Pericardium fibroblast (primary cell): ENCODE measurements at places on chromosomes 11 and 22. TPM values are rescaled to one million over a fixed set of nuclear protein-coding genes. Genes with fewer than 3 reads are reported as not detected.

Gene ANO9
- not detected in 2 replicates for total RNA-seq

Gene RAB3IL1
- 28.1 and 28.5 TPM in 2 replicates for total RNA-seq

Gene STK33
- 0.43 and 1.4 TPM in 2 replicates for total RNA-seq

Gene OR2AT4
- total RNA-seq: not detected in 2 replicates

Gene KLHL35
- total RNA-seq: 1.0 and 4.7 TPM in 2 replicates

Gene FJX1
- total RNA-seq: 16.3 and 44.0 TPM in 2 replicates

Gene GRIK4
- total RNA-seq: not detected in 2 replicates

Gene APOBEC3F
- 1.5 and 8.9 TPM in 2 replicates for total RNA-seq

Gene TRIM6
- 4.0 and 9.2 TPM in 2 replicates for total RNA-seq

Gene MDK
- 62.3 and 127 TPM in 2 replicates for total RNA-seq

Gene C11orf98
- 24.9 and 34.9 TPM in 2 replicates for total RNA-seq

Gene KCNJ1
- not detected in 2 replicates for total RNA-seq

Gene POU2AF2
- total RNA-seq: not detected in 2 replicates

Gene COPB1
- total RNA-seq: 145 and 170 TPM in 2 replicates

Gene GCAT
- total RNA-seq: 32.4 and 40.8 TPM in 2 replicates

Gene GAL3ST1
- 0.12 TPM in 1 of 2 replicates, not detected in the other for total RNA-seq

Gene SCN3B
- total RNA-seq: under 0.01 and 0.34 TPM in 2 replicates

Gene USP28
- 20.5 and 21.2 TPM in 2 replicates for total RNA-seq

Gene ADAMTS8
- 0.12 TPM in 1 of 2 replicates, not detected in the other for total RNA-seq

Gene RTN3
- 117 and 135 TPM in 2 replicates for total RNA-seq

Gene ANKRD49
- total RNA-seq: 9.0 and 11.3 TPM in 2 replicates

Gene OR4C3
- not detected in 2 replicates for total RNA-seq
